Activated naive CD4-positive, alpha-beta T cell treated with anti-CD3 and anti-CD28 coated beads for 36 hours (primary cell): ENCODE measurements at places on chromosomes 1 and 21. TPM values are rescaled to one million over a fixed set of nuclear protein-coding genes. Genes with fewer than 3 reads are reported as not detected.

DNA sequence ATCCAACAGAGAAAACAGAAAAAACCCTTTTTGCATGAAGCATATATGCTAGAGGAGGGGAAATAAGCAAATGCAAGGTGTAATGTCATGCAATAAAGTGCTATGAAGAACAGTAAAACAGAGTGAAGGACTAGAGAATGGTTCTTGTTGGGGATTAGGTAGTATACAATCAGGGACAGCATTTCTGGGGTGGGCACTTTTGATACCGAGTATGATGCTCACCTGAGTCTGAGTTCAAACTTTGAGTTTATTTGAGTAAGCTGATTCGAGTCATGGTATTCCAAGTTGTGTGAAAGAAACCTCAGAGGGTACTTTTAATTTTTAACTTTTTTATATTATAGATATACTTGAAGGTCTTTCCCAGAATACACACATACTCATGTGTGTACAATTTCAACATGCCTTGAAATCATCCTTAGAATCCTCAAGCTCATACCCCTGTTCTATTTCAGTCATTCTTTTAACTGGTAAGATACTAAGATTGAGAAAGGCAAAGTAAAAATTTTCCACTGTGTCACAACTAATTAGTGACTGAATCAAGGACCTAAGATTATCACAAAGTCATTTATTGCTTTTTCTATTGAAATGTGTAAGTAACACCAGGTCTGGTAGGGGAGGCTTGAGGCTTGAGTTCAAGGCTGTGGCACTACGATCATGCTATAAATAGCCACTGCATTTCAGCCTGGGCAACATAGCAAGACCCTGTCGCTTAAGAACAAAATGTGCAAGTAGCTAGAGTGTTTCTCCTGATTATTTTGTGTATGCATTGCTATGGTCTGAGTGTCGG, 12.1 kb downstream of the LRRC8B start:
- H3K36me3 ChIP-seq, result peaks cover 29% of the 10 kb centered on the region
- peak; percentile 45 for DNase-seq
- H3K4me1 ChIP-seq, result peaks cover 86% of the 10 kb centered on the region
- no peaks in the 10 kb centered on the region for H3K27me3 ChIP-seq

DNA sequence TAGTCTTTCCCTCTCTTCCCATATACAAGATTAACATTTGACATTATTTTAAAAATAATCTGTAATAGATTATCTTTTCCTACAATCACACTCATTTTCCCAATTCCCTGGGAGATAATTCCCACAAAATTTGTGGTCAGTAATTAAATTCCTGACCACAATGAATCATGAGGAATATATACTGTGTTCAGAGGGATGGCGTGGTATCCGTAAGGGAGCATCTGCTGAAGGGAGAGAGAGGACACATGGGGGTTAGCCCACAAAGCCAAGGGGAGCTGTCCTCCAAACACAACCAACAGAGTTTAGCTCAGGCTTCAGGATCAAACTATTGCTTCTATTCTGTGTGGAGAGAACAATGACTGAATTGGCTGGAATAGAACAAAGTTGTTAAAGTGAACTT, 57.1 kb upstream of the PPP2R5A start:
- H3K36me3 ChIP-seq, result no peaks in the 10 kb centered on the region
- H3K27ac ChIP-seq, result no peak overlapping the region
- H3K4me3 ChIP-seq, result no peak overlapping the region

- H3K36me3 ChIP-seq, result peaks cover 2% of the 10 kb centered on the region
- H3K4me1 ChIP-seq, result peaks cover 19% of the 10 kb centered on the region
- no peaks in the 10 kb centered on the region for H3K27me3 ChIP-seq
- H3K4me3 ChIP-seq, result no peak overlapping the region
- peak overlapping the region; percentile 74 for H3K27ac ChIP-seq
- no peak for DNase-seq
These were observed 11.5 kb downstream of the GPR3 start for GRCh38 chr1:27403931-27404330.

DNA sequence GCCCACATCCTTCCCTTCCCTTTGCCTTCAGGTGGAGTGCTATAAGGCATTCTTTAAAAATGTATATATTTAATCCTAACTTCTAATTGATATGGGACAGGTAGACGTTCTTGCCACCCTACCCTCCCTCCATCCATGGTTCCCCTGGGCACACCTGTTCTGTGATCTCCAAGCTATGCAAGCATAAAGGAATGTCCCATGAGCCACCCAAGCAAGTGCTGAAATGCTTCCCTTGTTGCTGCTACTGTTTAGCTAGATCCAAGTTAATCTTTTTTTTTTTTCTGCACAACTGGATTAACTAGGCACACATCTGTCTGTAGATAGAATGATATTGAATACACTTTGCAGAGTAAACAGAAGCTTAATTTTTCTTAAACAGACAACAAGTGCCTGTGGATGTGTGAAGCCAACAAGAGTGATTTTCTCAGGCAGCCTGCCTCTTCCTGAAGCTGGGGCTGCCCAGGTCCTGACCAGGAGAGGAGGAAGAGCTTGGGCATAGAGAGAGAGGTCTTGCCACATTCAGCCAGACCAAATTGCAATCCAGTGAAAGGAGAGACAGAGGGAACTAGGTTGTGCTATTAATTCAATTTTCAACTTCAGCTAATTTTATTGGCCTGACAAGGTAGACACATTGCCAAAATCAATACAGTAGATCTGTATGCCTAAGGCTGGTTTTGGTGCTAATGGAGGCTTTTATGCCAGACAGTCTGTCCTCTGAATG, 28.2 kb upstream of the ATP1B1 start:
- H3K27ac ChIP-seq, result no peak overlapping the region
- no peaks in the 10 kb centered on the region for H3K4me1 ChIP-seq
- H3K36me3 ChIP-seq, result no peaks in the 10 kb centered on the region
- DNase-seq, result no peak

GRCh38 chr1:200035956-200036618, 8.6 kb downstream of the NR5A2 start:
- H3K27me3 ChIP-seq, result peaks cover 26% of the 10 kb centered on the region
- no peak overlapping the region for H3K27ac ChIP-seq
- peaks cover 13% of the 10 kb centered on the region for H3K4me1 ChIP-seq
- no peak for DNase-seq
- H3K36me3 ChIP-seq, result no peaks in the 10 kb centered on the region
- H3K4me3 ChIP-seq, result no peak overlapping the region

CNR2 gene
- not detected for total RNA-seq

SMIM34 gene
- not detected for total RNA-seq
